ENCODE measurements at places on chromosomes 4 and X. TPM values are rescaled to one million over a fixed set of nuclear protein-coding genes. Genes with fewer than 3 reads are reported as not detected.

Gene VCX3B
- not detected for total RNA-seq

Gene KIAA1210
- not detected for total RNA-seq

Gene PNMA6F
- total RNA-seq, result not detected

Gene NPY5R
- total RNA-seq, result not detected

Gene TKTL2
- total RNA-seq, result not detected

Gene ZNF711
- 0.16 TPM for total RNA-seq

Gene CFP
- 1.2 TPM for total RNA-seq

Gene CENPVL1
- total RNA-seq, result not detected

Gene INPP4B
- total RNA-seq, result 99.0 TPM

Gene TMEM156
- 4.1 TPM for total RNA-seq

Gene PRRG3
- not detected for total RNA-seq

Gene FAM241A
- 12.5 TPM for total RNA-seq

Gene RPS6KA6
- 0.16 TPM for total RNA-seq

Gene CYLC1
- total RNA-seq, result not detected

Gene GAB1
- total RNA-seq, result 0.61 TPM

Gene AFF2
- total RNA-seq, result 7.0 TPM

Gene MAGEB1
- total RNA-seq, result not detected

Gene PCDH11X
- not detected for total RNA-seq

Gene SYNPO2
- 0.15 TPM for total RNA-seq

Gene ATOH1
- total RNA-seq, result not detected

Gene ZNF330
- 58.8 TPM for total RNA-seq

Gene RBMXL3
- total RNA-seq, result not detected

Gene MAOA
- total RNA-seq, result 1.2 TPM

Gene F11
- not detected for total RNA-seq

Gene COX7B
- total RNA-seq, result 300 TPM

Gene PPEF2
- total RNA-seq, result not detected

Gene PABPC1L2A
- total RNA-seq, result not detected

Gene TLR10
- total RNA-seq, result 0.13 TPM

Gene NUP62CL
- 0.43 TPM for total RNA-seq

Gene FOXR2
- not detected for total RNA-seq

Gene GBA3
- total RNA-seq, result not detected

Gene PTPN13
- total RNA-seq, result 2.2 TPM

Gene GABRE
- 0.08 TPM for total RNA-seq

Gene UCP1
- not detected for total RNA-seq

Gene UGT2A1
- not detected for total RNA-seq

Gene USP27X
- total RNA-seq, result 1.1 TPM

Gene NWD2
- total RNA-seq, result not detected

Gene STPG2
- total RNA-seq, result not detected

Gene MAGEB18
- not detected for total RNA-seq

Gene CORIN
- not detected for total RNA-seq

Gene FRMD7
- not detected for total RNA-seq

Gene DMP1
- not detected for total RNA-seq

Measured in activated T-cell treated with anti-CD3 and anti-CD28 coated beads, Interleukin-2, amount 50 U/mL, for 4 hours (primary cell).